ENCODE measurements at places on chromosomes 13 and 19.

DNA sequence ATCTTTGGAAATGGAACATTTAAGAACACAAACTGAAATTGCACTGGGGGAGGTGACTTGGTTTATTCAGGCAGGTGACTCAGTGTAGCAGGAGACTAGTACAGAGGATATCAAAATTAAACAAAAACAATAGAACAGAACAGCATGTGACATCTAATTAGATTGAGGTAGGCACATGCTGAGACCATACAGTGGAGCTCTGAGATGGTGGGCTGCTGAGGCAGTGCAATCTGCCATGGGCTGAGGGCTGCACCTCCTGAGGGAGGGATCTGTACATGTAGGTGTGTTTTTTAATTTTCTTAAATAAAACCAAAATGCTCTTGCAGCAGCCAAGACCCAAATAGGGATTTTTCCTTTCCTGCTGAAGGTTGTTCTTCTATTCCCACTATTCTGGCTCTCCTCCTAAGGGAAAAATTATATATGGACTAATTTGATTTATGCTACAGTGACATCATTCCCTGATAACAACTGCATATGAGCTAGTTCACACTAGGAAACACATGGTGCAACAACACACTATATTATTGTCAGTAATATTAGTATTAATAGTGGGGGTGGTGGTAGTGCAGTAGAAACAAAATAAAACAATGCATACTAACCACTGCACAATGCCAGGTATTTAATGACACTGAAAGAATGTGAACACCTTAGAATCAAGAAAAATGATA lies 48.0 kb downstream of the LNX2 start:
- no peak for DNase-seq

- peak; percentile 77 for DNase-seq
Observed at GRCh38 chr19:11479090-11479897, 1.6 kb downstream of the ELAVL3 start.

GRCh38 chr13:31545616-31546015 lies 193.7 kb upstream of the RXFP2 start:
- DNase-seq = no peak

GRCh38 chr19:38204728-38205127 lies 19.3 kb downstream of the DPF1 start:
- DNase-seq = no peak

DNA sequence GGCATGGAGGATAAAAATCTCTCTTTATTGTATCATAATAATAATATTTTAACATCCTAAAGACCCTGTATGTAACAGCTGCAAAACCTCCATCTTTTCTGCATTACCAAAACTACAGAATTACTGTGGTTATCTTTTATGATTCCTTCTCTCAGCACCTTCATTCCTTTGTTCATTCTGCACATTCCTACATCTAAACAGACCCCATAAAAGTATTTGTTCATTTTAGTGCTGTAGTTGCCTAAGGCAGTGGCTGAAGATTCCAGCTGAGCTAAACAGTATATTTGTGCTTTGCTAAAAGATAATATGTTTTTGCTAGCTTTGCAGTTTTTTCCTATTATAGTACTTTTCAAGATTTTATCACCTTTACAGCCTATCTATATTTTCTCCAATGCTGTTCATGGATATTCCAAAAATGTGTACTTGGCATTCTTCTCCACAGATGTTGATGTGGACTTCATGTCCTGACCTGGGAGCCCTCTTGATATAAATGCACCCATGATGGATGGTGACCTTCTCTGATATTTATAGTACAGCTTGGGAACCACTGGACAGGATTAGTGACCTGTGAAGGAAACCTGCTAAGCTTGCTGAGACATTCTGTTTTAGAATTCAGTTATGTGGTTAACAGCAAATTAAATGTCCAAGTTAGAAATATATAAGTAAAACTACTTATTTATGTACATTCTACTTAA lies 2832.9 kb upstream of the PCDH20 start:
- DNase-seq = no peak

DNA sequence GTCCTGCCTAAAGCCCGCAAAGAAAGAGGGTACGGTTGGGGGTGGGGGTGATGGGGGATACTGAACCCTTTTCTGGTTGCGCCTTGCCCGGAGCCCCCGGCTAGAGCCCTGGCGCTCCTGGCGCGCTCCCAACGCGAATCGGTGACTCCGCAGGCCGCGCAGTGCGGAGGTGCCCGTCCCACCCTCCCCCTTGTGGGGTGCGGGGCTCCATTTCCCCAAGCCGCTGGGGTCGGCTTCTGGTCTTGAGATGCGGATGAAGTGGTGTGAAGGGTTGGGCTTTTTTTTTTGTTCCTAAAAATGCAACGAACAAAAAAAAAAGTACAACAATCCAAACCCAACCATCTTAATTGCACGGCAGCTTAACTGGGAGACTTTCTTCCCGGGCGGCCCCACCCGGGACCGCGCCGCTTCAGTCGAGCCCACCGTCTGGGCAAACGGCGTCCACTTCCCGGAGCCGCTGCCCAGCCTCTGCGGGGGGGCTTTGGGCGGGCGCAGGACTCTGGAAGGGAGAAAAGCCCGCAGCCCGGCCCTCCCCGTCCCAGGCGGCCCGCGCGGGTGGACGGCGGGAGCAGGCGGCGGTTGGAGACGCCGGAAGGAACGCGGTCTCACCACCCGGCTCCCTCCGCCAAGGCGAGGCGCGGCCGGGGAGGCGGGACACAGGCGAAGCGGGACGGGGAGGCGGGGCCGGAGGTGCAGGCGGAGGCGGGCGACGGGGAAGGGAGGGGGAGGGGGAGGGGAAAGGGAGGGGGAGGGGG lies 504 bp upstream of the TRIM13 start:
- peak; percentile 92 for DNase-seq
